ENCODE measurements at places on chromosomes 3 and 15. TPM values are rescaled to one million over a fixed set of nuclear protein-coding genes. Genes with fewer than 3 reads are reported as not detected.
A peak's percentile ranks its signal among the peaks of the same experiment; 100 is the strongest.

Gene TMEM108
- not detected for total RNA-seq

Gene TUSC7
- not detected for total RNA-seq

DNA sequence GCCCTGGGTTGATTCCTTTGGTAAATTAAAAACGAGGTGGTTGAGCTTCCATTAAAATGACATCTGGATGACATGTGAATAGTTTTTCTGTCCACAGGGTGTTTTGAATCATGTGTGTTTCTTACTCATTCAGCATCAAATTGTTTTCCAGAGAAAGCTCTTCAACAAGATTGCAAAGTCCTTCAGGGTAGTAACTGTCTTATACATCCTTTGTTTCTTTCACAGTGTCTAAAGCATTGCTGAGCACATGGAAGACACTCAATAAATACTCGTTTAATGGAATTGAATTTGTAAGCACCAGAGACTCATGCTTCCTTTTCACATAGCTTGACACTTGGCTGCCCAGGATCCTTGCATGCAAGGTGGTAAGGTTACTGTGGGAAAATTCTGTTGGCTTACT lies 223.1 kb upstream of the CNTN6 start:
- H3K36me3 ChIP-seq = no peaks in the 10 kb centered on the region
- no peaks in the 10 kb centered on the region for H3K4me1 ChIP-seq

DNA sequence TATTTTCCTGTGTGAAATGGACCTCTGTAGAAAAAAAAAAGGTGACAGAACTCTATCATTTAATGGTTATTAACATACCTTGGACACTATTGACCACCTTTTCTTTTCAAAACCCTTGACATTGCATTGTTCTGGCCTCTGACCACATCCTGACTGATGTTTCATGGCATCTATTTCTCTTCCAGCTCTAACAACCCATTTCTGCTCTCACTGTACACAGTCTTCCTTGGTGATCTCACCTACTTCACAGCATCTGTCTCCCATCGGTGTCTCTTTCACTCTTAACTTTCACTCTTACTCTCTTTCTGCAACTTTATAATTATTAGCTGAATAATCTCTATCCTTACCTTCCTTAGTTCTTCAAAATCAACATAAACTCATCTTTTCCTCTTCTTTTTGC lies 217.4 kb upstream of the CD96 start:
- H3K27ac ChIP-seq = peak overlapping the region; percentile 84
- H3K36me3 ChIP-seq = peaks cover 9% of the 10 kb centered on the region
- no peaks in the 10 kb centered on the region for H3K27me3 ChIP-seq
- no peak for DNase-seq
- H3K4me1 ChIP-seq = peaks cover 30% of the 10 kb centered on the region

- H3K36me3 ChIP-seq = peaks cover 26% of the 10 kb centered on the region
- H3K27ac ChIP-seq = peak overlapping the region; percentile 88
- peak overlapping the region; percentile 72 for H3K4me3 ChIP-seq
- H3K27me3 ChIP-seq = no peaks in the 10 kb centered on the region
- H3K4me1 ChIP-seq = peaks cover 56% of the 10 kb centered on the region
Observed at GRCh38 chr3:128804811-128805155, 74.6 kb upstream of the ACAD9 start.

DNA sequence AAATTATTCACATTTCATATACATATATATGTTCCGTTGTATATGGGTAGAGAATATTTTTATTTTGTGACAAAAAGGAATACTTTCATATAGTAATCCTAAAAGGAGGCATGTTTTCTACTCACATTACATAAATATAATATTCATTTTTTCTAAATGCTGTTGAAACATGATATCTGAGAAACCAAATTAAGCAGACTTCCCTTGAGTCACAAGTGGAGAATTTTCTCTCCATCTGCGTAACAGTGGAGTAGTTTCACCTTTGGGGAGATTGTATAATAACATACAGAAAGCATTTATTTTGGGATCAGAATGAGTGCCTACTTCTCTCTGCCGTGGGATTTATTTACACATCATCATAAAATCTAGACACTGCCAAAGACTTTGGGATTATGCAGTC lies 849.8 kb downstream of the NSUN3 start:
- H3K4me3 ChIP-seq = no peak overlapping the region
- no peak overlapping the region for H3K27ac ChIP-seq
- no peaks in the 10 kb centered on the region for H3K36me3 ChIP-seq
- no peak for DNase-seq
- H3K4me1 ChIP-seq = no peaks in the 10 kb centered on the region

- H3K4me1 ChIP-seq = no peaks in the 10 kb centered on the region
- no peaks in the 10 kb centered on the region for H3K27me3 ChIP-seq
- no peak overlapping the region for H3K27ac ChIP-seq
- H3K36me3 ChIP-seq = peaks cover 1% of the 10 kb centered on the region
Observed at GRCh38 chr3:11479221-11479620, 164.5 kb downstream of the VGLL4 start.

- H3K4me1 ChIP-seq = peaks cover 20% of the 10 kb centered on the region
- H3K4me3 ChIP-seq = peak overlapping the region; percentile 96
- DNase-seq = no peak
- H3K36me3 ChIP-seq = peaks cover 6% of the 10 kb centered on the region
Observed at GRCh38 chr3:49019941-49020329, 1.6 kb upstream of the DALRD3 start.

DNA sequence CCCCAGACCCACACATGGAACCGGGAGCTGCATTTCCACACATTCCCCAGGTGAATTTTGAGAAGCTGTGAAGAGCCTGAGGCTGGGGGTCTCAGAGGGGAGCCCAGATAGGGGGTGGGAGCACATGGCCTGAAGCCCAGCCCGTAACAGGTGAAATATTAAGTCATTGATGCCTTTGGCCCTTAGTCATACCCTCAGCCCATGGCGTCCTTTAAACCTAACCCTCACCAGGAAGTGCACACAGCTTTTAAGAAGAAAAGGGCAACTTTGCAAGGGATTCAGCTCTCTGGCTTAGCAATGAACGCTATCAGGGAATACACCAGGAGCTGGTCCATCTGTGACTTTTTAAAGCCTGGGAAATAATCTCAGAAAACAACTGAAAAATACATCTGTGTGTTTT lies 40.6 kb downstream of the WNT7A start:
- no peak overlapping the region for H3K27ac ChIP-seq
- H3K27me3 ChIP-seq = no peaks in the 10 kb centered on the region
- no peaks in the 10 kb centered on the region for H3K4me1 ChIP-seq
- no peaks in the 10 kb centered on the region for H3K36me3 ChIP-seq
- no peak for DNase-seq
- H3K4me3 ChIP-seq = no peak overlapping the region

Gene IP6K1
- total RNA-seq = 40.2 TPM

Gene BCL6
- 32.1 TPM for total RNA-seq

- H3K4me1 ChIP-seq = no peaks in the 10 kb centered on the region
- H3K27me3 ChIP-seq = peaks cover 1% of the 10 kb centered on the region
- no peak for DNase-seq
- no peaks in the 10 kb centered on the region for H3K36me3 ChIP-seq
- H3K27ac ChIP-seq = no peak overlapping the region
Observed at GRCh38 chr3:81492040-81492439, 269.4 kb downstream of the GBE1 start.

DNA sequence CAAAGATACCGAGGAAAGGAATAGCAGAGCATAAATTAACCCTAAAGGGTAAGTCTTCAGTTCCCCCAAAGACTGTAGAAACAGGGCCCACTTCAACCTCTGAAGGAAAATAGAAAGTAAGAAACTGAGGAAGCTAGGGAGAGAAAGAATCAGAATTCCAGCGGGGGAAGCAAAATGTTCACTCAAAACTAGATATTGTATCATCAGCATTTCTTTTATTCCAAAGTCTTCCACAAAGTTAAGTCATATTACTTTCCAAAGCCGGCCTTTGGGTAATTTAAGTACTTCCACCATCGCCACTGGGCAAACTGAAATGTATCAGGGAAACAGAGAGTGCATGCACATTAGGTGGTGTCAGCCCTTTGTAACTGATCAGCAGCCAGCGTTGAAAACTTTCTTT lies 88.3 kb downstream of the RSL24D1 start:
- no peak overlapping the region for H3K4me3 ChIP-seq
- H3K36me3 ChIP-seq = no peaks in the 10 kb centered on the region
- no peak overlapping the region for H3K27ac ChIP-seq
- H3K4me1 ChIP-seq = no peaks in the 10 kb centered on the region
- no peak for DNase-seq
- peaks cover 8% of the 10 kb centered on the region for H3K27me3 ChIP-seq
